ENCODE measurements at places on chromosomes 16 and 17.

- DNase-seq: no peak
Observed at GRCh38 chr17:19449656-19450055, 38.6 kb downstream of the RNF112 start.

DNA sequence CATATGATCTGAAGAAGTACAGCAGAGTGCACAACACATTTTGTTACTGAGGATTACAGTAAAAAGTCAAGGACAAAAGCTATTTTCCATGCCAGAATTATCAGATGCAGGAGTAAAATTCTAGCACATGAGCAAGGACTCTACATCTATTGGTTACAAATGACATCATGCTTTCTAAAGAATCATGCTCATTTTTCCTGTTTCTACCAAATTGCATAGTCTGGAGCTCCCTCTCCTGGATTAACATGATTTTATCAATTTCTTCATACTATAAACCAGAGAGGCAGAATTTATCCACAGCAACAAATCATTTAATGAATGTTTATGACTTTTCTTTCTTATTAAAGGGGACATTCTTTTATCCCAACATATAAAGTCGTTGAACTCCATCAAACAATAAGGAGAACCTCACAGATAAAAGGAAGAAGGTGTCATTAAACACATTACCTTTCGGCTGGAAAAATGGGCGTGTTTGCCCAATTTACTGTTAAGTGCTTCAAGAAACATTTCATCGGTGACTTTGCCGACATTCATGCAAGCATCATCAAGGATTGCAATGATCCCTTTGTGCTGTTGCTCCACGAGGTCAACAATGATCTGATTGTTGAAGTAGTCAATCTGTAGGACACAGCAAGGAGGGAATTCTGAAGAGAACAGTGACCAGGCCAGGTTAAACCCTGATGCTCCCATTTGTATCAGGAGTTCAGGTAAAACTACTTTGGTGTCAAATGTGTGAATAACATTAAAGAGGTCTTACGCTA, 121.7 kb downstream of the MYO1D start:
- peak; percentile 62 for DNase-seq

DNA sequence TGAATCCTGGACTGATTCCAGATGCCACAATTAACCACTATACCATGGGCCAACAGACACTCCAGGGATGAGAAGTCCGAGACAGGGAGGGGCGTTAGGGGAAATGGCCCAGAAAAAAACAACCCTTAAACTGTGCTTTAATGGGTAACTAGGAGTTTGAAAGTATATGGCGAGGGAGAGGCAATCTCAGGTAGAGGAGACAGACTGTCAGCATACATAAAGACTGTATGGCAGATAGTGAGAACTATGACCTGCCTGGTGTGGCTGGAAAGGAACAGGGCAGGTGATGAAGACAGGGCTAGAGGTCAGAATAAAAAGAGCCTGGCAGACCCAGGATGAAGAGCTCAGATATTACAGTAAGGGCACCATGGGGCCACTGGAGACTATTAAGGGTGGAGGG, 8.1 kb downstream of the ZZEF1 start:
- DNase-seq: no peak

DNA sequence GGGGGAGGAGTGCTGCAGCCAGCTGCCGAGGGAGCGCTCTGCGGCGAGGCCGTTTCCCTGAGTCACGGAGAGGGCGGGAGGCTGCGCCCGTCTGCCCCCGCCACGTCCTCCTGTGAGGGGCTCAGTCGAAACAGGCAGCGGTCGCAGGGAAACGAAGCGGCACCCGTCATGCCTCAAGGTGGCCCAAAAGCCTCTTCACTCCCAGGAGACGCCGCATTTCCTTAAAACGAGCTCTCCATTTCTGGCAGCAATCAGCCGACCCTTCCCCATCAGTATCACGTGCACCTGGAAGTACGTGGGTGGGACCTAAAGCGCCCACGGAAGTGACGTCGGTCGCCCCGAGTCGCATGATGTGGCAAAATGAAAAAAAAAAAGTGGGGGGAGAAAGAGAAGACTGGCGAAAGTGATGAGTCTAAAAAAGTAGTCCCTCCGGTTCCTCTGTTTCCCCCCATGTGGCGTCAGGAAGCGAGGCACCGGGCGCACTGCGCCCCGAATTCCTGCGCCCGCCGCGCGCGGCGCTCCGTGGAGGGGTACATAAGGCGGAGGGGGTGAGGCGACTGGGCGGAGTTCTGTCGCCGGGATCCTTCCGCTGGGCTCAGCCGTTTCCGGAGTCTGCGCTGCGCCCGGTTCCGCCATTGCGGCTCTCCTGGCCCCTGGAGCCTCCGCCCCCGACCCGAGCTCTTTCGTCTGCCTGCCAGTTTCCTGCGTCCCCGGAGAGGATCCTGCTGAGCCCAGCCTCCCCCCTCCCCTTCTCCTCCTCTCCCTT, at the start of gene CLTC:
CLTC (plus strand) TSS at position 598 of the 766 bp plus-strand sequence. CDS start 237 bp downstream, outside the sequence.
- peak; percentile 91 for DNase-seq

- DNase-seq: no peak
Observed at GRCh38 chr16:11072420-11073153, 128.2 kb downstream of the CLEC16A start.

DNA sequence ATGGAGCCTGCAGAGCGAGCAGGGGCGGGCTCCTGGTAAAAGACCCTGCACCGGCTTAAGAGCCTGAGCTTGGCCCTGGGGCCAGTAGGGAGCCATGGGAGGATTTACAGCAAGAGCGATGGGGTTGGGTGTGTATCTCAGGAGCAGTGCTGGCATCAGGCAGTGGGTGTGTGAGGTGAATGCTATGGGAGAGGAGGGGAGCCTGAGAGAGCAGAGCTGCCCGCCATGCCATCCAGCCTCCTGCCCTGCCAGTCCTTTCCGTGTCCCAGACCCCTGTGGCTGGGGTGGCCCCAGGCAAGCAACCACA, 23.3 kb downstream of the FAM83G start:
- no peak for DNase-seq

DNA sequence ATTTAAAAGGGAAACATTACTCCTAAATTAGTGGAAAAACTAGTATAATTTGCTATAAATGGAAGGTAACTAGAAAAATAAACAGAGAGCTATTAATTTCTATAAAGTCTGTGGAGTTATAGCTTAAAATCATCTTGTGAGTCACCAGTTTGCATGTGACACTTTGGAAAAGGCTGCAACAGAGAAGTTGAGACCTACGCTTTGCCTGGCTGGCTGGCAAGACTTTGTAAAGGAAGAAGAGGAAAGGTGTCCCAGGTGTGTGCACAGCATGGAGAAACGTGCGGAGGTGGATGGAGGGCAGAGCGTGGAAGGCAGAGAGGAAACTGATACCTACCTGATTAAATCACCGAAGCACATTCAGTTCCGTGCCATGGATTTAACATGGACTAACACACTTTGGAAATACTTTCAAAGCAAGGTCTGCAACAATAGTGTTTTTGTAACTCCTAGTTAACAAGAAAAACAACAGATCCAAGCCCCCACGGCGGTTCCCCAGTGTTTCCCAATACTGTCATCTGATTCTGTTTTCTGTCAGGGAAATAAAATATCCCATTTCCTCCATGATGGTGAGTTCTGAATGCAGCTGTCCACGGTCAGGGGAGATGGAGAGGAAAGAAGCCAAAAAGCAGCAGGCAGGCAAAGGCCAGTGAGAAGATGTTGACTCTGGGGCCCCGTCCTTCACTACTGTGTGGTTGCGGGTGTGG, 134.8 kb downstream of the XYLT1 start:
- no peak for DNase-seq

DNA sequence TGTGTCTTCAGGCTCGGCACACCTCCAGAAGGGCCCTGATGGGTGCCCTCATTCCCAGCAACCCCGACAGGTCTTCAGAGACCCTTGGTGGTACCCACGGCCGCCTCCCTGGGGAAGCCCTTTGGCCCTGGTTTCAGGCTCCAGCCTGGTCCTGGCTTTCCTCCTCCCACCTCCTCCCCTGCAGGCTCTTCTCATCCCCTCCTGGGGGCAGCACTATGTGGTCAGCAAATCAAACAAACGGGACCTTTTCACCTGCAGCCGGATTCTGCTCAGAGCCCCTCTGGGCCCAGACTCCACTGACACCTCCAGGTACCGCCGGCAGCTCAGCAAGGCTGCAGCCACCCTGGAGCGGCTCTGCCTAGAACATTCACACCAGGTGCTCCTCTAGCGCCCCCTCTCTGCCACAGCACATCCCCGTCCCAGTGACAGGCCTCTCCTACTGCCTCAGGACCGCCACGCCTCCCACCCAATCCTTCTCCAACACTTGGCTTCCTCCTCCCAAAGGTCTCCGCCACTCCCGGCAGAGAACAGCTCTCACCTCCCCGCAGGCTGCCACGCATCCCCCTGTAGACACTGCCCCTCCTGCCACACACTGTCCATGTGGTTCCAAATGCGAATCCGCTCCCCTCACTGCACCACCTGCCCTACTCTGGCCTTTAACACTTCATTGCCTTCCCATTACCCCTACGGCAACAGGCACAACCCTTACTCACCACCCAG, 12.0 kb downstream of the CORO7 start:
- no peak for DNase-seq

GRCh38 chr17:9434642-9435057, 141.0 kb downstream of the STX8 start:
- DNase-seq: no peak

GRCh38 chr17:33798308-33798707, 456.8 kb upstream of the CCL2 start:
- DNase-seq: no peak

DNA sequence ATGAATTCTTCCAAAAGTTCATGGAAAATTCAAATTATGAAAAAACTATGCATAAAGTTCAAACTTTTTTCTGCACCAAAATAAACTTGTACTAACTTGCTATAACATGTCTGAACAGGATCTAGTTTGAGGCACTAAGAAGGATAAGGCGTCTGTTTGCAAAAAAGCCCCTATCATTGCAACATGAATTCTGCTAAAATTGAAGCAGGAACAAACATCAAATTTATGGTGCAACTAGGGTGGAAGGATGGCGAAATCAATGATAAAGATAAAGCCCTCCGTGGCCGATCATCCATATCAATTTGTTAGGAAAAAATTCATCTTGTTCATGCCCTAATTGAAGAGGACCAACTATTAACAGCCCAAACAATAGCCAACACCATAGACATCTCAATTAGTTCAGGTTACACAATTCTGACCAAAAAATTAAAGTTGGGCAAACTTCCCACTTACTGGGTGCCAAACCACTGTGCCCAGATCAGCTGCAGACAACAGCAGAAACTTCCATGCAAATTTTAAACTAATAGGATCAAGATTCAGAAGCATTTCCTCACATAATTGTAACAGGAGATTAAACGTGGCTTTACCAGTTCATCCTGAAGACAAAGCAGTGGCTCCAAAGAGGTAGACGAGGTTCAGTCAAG, 12.9 kb downstream of the IL21R start:
- DNase-seq: no peak

- DNase-seq: no peak
Observed at GRCh38 chr17:68733241-68734176, 132.3 kb upstream of the FAM20A start.

DNA sequence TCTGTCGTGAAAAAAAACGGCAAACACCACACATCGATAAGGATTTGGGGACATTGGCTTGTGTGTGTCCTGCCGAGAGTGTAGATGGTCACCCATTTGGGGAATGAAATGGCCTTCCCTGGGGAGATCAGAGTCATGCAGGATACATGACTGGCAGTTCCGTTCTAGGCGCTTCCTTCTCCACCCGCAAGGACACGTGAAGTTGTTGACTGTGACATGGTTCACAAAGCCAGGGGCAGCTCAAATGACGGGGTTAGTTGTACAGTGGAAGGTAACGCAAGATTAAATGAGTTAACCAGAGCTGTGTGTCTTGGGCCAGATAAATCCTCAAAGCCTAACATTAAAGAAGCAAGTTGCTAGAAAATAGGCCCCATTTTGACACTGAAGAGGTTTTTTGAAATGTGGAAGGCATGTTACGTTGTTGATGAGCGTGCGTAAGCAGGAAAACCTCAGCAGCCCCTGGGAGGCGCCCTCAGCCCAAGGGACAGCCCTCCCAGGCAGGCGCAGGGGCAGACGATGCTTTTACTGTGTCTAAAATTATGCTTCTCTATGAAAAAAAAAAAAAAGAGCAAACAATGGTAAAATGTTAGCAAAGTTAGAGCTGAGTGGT, 35.9 kb upstream of the CHMP6 start:
- no peak for DNase-seq

- no peak for DNase-seq
Observed at GRCh38 chr17:81310949-81311550, 15.9 kb upstream of the SLC38A10 start.
